Ammon's horn (tissue), 1 donor: ENCODE measurements at places on chromosomes 7 and 10.

DNA sequence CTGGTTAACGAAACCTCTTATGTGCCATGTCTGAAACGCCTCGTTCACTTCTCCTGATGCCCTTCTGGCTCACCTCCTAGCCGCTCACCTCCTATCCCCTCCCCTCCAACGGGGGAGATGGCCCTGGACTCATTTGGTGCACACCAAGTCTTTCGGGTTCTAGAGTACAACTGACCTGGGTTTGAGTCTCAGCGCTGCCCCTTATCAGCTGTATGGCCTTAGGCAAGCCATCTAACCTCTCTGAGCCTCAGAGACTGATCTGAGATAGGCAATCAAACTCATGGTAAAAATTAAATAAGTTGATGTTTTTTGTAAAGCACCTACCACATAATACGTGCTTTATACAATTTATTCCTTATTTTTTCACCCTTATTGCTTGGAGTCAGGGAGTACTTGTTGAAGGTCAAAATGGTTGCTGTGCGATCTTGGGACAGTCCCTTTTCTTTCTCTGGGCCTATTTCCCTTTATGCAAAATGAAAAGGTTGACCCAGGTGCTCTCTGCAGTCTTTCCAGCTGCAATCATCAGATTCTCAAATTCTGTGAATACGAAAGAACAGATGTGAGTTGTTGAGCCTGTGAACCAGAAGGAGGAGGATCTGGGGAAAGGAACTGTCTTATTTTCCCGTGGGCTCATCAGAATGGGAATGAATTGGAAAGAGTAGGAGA is 31.2 kb upstream of the PLEKHA1 start:
- no peak for DNase-seq

- DNase-seq: no peak
Observed at GRCh38 chr7:151032936-151033863, 5.0 kb downstream of the ABCB8 start.

DNA sequence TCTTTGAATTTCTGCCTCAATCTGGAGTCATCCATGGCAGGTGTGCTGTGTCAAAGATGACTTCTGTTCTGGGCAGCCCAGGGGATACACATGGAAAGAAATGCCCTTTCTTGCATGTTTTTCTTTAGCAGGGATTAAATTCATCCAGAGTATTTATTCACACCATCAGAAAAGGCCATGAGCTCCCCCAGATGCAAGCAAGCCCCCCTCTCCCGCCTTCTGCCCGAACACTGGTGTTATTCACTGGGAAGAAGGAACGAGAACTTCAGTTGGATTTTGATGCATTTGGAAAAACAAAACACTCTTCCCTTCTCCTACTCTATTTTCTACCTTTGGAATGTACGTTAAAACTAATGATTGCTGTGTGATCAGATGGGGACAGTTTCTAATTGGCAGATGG is 1.4 kb downstream of the PLPP4 start:
- peak; percentile 30 for DNase-seq

DNA sequence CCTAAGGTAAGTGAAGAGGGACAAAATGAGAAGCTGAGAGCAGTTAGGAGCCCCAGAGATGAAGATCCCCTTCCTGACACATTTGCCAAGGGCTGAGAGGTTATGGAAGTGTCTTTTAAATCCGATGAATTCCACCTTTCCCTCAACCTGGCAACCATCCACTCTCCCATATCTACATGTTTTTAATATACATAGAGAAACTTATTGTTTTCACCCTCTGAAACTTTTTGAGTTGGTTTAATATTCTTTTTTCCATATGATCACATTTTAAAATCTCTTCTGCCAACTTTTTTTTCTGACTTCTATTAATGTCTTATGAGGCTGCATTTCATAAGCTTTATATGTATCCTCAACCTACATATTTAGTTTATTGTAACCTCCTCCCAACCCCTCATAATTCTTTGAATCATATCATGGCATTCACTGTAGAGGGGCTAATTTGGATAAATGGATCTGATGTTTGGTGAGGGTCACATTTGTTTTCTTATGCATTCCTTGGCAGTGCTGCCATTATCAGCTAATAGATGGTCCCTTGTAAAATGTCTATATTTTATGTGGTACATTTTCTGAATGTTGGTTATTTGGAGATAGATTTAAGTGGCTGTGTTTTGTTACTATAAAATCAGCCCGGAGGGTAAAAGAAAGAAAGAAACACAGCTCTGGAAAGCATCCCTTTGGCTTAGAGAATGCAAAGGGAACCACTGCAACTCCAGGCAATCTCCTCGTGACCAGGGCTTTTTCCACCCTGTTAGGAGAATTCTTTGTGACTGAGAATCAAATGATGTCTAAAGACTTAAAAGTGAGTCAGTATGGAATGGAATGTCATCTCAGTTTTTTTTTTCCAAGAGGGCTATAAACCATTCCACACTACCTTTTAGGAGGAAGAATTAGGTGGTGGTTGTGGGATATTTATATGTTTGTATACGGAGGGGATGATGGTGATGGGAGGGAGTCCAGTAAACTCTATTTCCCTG is 334.4 kb downstream of the SUGCT start:
- no peak for DNase-seq

DNA sequence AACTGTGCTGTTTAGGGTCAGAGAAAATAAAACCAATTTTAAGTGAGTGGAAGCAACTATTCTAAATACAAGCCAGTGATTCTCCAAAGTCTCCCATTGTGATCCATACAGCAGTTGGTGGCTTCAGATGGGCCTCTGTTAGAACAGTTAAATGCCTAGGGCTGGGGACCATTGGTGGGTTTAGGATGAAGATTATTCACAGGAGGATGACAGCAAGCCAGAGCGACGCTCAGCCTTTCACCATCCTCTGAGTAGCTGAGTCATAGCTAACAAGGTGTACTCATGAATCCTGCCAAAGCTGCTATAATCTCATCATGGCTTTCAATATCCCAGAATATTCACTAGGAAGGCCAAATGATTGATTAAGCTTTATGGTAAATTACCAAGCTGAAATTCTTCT is 39.6 kb downstream of the STARD3NL start:
- no peak for DNase-seq

DNA sequence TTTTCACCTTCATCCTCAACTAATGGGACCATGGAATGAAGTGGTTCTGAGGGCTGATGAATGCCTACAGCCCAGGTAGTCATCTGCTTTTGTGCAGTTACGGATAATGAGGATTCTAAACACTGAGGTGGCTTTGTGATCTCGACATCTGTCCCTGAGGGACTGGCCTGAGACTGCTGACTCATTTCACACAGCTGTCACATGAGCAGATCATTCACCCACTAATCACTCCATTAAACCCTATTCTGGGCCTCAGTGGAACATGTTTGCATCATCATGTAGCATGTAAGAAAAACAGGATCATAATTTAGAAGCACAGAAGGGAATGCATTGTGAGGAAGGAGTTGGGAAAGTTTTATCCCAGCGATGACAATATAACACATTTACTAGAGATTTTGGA is 79.4 kb upstream of the FEZF1 start:
- DNase-seq: no peak

DNA sequence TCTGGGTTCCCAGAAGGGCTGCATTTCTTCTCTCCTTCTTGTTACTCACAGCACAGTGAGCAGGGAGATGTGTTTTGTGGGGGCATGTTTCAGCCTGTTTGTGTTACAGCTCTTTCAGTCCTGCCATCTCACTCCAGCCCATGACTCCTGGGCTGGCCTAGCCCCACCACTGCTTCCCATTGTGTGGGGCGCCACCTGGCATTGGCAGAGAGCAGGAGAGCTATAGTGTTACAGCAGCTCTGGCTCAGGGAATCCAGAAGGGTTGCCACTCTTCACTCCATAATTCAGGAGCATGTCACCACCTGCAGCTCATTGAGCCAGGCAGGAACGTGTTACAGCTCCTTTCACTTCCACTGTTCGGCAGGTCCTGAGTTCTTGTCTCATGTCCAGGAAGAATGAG is 30.0 kb downstream of the CLDN12 start:
- no peak for DNase-seq
